ENCODE measurements at places on chromosomes 16 and 17. TPM values are rescaled to one million over a fixed set of nuclear protein-coding genes. Genes with fewer than 3 reads are reported as not detected.

B3GNT9 gene
- 13.6 TPM for total RNA-seq

CAVIN1 gene
- 1.4 TPM for total RNA-seq

MRPS23 gene
- 30.2 TPM for total RNA-seq

KRT40 gene
- not detected for total RNA-seq
